ENCODE measurements at places on chromosomes 6 and 20.

GRCh38 chr6:38673397-38674165, 29.4 kb downstream of the GLO1 start:
- DNase-seq = no peak

GRCh38 chr6:112979830-112980229, 632.7 kb downstream of the RFPL4B start:
- DNase-seq = no peak

- DNase-seq = no peak
Measured at GRCh38 chr6:157068691-157069324, 254.5 kb downstream of the TMEM242 start.

DNA sequence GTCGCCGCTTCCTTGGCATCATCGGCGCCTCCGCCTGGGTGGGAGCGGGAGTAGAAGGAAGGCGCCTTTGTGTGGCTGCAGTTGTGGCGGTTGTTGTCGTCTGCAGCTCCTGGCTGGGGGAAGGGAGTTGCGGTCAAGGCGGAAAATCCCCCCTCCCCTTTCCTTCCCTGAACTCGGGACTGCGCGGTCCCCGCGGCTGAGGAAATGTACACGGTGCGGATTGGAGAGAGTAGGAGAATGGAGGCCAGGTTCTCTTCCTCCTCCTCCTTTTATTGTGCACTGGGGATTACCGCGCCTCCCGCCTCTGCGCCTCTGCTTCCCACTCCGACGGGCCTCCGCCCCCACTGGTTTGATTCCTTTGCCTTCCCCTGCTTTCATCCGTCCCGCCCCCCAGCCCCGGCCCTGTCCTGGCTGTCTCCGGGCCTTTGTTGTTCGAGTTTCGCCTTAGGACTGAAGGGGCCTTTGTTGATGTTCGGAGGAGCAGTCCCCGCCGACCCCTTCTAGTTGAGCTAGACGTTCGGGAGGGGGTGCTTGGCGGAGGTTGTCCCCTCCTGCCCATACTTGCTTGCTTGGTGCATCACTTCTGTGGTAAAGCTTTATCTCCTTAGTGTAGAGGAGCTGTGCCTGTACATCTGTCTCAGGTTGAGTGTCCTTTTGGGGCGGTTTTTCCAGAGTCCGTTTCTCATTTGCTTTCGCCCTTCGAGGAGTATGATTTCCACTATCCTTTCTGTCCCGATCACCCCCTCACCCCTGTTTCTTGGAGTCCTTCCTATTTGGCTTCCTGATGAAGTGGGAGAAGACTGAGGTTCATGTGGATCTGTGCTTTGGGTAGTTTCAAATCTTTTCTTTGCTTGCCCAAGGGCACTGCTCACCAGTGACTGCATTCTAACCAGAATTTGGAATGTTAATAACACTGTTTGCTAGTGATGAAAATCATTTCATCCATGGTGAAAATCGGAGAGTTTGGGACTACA, 764 bp downstream of the ZNF292 start:
- DNase-seq = peak; percentile 9

DNA sequence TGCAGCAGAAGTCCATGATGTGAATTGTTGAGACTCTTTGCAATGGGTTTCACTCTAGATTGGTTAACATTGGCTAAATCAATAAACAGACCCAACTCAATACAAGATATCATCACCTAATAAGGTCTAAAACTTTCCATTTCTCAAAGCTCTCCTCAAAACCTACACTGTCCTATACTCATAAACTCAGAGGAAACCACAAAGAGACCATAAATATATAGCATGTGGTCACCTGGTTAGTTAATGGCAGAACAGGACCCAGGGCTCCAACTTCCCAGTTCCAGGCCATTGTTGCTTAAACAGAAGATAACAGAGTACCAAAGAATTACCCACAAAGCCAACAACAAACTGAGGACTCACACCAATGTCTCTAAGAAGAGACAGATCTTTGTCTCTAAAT, 12.0 kb downstream of the RTN4IP1 start:
- no peak for DNase-seq

DNA sequence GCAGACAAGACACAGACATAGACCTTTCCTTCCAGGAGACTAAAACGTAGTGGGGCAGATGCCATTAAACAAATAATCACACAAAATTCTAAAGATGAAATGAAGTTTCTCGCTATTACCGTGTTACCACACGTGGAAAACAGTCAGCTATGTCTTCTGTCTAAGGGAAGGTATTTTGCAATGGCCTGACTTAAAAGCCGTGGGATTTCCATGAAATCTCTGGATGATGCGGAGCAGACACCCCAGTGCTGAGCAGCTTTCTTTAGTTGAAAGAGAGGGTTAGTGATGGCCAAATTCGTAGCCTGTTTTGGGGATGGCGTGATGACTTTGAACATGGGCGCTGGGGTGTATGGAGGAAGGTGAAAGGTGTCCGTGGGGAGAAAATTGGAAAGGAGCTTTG, 281.8 kb downstream of the NRN1 start:
- DNase-seq = no peak

- DNase-seq = no peak
Measured at GRCh38 chr6:121437851-121438651, 2.6 kb downstream of the GJA1 start.

DNA sequence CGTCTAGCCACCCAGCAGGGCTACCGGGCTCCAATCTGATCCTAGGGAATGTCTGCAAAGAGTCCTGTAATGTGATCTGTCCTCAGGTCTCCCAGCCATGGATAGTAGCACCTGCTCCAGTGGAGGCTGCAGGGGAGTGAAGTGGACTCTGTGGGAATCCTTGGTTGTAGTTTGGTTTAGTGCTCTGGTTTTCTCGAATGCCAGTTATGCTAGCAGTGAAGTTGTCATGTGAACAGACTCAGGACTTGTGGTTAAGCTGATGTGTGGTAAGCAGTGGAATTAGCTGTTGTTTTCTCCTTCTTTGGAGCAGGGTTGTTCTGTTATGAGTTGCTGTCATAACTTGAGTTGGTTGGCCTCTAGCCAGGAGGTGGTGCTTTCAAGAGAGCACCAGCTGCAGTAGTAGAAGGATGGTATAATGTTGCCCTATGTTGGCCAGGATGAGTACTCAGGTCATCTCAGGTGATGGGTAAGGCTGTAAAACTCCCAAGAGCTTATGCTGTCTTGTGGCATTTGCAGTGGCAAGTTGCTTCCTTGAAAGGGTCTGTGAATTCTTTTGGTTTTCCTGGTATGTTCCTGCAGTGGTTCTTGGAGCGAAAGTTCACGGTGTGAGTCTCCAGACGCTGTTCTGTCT, 390.2 kb downstream of the UTRN start:
- DNase-seq = no peak

GRCh38 chr6:34340906-34341480, 51.5 kb downstream of the NUDT3 start:
- no peak for DNase-seq

DNA sequence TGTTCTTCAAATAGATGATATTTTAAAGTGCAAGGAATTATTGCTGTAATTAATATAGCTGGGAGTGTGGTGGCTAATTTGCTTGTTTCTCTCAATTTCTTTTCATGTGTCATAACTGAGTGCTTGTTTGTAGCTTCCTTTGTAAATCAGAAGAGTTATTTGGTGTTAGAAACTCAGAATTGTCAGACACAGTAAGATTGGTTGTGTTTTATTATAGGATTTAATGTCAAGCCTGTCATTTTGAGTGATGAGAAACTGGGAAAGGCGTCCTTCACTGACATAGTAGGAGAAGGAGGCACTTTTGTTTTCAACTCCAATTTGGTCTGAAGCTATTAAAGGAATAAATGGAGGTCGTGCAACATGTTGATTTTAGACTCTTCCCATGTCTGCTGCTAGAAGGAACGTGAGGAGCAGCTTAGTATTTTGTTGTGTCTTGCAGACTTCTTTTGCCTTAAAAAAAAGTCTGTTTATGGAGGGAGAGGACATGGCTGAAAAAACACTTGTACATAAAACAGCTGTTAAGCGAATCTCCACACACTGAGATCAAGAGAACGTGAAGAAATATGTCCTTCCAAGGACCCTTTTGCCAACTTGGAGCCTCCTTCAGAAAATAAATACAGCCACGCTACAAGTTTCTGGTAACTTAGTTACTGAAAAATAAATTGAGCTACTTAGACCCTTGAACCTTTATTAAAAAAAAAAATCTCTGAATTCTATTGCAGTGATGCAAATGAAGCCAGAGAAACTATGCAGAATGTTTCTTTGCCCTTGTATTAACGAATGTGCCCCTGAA, 59.5 kb downstream of the BMP6 start:
- no peak for DNase-seq

- no peak for DNase-seq
Measured at GRCh38 chr6:10266061-10266460, 148.8 kb downstream of the TFAP2A start.

DNA sequence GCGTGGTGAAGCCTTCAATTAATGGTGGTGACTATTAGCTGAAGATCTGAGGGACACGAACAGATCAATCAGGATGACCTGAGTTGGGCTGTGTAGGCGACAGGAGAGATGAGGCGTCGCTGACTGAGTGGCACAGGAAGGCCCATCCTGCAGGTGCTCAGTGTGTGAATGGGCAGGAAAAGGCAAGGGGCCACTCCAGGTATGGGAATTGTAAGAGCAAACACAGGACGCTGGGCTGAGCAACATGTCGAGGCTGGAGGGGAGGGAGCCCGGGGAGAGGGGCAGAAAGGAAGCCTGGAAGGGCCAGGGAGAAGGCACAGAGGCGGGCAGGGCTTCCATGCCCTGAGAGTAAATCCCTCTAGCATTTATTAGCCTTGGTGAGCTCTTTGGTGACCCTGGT, 151.0 kb downstream of the VEGFA start:
- DNase-seq = no peak

DNA sequence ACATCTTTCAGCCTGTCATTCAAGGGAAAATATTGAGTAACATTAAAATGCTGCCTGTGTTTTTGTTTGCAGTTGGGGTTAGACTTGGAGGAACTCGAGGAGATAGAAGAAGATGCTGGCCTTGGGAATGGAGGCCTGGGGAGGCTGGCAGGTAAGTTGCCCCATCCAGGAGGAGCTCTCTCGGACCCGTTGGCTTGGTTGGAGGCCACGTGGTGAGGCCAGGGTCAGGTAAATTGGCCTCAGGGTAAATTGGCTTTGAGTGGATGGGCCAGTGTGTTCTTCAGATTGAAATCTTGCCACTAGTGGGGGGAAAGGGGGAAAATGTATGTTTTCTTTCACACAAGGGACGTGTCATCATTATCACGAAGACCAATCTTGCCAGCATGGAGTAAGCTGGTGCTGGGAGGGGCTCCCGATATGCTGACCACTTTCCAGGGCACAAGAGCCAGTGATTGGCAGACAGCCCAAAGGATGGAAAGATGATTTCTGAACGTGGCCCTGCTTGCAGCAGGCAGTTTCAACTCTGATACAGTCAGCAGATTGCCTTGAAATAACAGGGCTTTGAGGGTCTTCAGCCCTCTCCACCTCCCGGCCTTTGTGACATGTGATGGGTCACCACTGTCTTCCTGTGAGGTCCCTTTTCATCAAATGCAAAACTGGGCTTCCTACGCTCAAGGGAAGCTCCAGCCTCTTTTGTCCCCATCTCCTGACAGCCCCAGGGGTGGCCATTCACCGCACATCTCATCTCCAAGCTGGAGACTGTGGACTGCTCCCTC, 21.4 kb downstream of the PYGB start:
- DNase-seq = no peak

DNA sequence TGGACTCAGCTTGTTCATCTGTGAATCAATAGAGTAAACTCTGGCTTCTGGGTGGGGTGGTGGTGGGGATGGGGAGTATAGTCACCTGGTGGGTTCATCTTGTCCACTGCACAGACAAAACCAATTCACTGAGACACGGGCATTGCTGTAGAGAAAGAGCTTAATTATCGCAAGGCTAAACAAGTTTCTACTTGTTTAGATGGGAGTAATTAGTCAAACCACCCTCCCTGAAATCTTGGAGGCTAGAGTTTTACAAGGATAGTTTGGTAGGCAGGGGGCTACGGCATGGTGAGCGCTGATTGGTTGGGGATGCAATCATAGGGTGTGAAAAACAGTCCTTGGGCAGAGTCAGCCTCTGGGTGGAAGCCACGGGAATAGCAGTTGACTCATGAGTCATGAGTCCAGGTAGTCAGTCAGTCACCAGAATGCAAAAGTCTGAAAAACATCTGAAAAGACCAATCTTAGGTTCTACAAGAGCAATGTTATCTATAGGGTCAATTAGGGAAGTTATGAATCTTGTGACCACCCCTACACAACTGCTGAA, 77.8 kb downstream of the STMND1 start:
- no peak for DNase-seq

DNA sequence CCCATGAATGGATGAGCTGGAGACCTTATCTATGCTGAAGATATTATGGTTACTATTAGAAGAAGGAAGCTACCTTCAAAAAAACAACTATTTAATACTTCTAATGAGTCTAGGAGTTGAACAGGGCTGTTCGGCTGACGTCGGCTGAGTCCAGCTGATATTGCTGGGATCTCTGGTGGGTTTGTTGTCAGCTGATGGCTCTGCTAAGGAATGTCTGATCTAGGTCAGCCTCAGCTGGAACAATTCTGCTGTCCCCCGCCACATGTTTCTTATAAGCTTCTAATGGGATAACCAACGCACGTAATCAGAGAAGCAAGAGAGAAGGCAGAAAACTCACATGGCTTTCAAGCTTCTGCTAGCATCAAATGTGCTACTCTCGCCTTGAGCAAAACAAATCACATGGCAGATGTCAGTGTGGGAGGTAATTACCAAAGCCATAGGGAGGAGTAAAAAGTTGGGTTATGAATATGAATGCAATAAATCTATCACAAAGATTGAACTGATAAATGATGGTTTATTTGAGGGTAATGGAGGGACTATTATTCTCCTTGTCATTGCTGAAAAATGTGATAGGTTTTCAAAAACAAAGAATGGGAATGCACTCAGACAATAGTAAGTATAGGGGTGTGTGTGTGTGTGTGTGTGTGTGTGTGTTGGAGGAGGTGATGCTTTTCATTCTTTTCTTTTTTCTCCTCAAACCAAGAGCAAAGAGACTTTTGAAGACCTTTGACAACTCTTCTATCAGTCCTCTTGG, 71.5 kb downstream of the BTBD3 start:
- no peak for DNase-seq

DNA sequence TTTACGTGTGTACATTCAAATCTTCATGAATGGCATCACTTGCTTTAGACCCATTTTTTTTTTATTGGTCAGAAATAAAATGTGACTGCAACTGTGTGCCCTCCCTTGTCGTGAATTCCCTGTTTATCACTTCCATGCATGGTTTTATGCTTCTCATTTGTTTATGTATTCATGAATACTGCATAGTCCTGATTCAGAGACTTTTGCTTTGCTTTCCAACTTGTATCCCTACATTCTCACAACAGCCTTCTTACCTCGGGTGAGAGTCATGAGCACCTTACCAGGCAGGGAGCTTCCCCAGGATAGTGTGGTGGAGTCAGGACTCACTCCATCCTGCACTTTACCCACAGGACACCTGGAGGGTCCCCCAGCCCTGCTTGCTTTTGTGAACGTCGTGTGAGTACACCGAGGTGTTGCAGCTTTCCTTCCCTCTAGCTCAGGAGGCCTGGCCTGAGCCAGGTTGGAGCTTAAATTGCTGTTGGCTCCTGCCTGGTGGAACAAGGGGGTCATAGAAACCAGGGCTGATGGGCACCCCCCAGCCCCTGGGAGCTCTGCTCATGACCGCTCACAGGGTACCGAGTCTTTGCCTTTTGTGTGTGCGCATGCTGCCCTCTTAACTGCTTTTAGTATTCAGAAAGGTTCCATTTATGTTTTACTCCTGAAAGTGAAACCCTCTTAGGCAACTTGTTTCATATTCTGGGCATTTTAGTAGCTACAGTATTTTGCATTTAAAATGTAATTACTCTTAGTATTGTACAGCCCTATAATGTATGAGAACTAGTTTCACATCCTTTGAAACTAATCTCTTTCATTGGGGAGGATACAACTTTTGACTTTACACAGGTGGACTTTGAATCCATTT, 66.0 kb downstream of the CDS2 start:
- DNase-seq = no peak
